NCI-H187 (cell line): ENCODE measurements at places on chromosomes 4 and X.
A peak's percentile ranks its signal among the peaks of the same experiment; 100 is the strongest.

- no peak for DNase-seq
These were observed 31.5 kb downstream of the F8 start for GRCh38 chrX:154991039-154991438.

DNA sequence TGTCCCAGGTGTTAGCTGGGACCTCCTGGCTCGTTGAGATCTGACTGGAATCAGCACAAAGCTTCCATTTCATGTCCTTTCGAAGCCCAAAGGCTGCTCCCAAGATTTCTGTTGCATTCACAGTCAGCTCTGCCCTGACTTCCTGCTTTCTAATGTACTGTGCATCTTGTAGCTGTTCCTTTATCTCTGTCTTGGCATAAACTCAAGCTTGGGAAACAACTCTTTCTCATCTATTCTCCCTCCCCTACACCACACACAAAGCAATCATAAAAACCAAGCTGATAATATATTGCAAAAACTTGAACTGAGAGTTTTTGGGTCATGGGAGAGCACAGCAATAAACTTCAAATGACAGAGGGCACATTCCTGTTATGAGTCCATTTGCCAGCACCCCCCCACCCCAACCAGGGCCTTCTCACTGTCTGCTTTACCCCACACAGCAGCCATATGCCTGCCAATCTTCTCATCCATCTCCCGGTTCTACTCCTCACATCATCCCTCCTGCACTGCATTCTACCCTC lies 76.3 kb downstream of the SYNPO2 start:
- DNase-seq, result no peak

- peak; percentile 7 for DNase-seq
These were observed 52.7 kb downstream of the ADGRA3 start for GRCh38 chr4:22463179-22463578.

- no peak for DNase-seq
These were observed 45.6 kb downstream of the RAP2C start for GRCh38 chrX:132173647-132174046.

DNA sequence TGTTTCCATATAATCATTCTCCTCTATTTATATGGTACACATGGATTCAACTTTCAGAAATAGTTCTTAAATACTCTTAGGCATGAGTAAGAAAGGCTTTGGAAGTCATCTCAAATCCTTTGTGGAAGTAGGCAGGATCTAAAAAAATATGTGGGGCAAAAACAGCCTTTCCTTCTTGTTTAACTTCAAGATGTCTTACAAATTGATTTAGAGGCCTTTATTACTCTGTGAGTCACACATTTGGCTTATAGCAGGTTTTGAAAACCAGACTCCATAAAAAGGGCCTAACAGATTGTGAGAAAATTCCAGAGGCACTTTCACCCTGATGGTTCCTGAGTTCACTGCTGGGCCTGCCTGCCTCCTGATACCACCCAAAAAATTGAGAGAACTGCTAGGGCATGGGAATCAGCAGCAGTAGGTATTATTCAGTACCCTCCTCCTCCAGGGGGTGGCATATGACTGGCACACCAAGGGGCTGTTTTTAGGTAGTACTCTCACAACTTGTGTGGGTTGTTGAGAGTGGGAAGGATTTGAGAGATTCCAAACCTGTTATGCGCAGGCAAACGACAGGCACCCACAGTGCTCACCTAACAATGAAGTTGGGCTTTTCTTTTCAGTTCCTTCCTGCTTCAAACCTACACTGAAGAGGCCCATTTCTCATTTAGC lies 162.7 kb upstream of the MBNL3 start:
- no peak for DNase-seq

DNA sequence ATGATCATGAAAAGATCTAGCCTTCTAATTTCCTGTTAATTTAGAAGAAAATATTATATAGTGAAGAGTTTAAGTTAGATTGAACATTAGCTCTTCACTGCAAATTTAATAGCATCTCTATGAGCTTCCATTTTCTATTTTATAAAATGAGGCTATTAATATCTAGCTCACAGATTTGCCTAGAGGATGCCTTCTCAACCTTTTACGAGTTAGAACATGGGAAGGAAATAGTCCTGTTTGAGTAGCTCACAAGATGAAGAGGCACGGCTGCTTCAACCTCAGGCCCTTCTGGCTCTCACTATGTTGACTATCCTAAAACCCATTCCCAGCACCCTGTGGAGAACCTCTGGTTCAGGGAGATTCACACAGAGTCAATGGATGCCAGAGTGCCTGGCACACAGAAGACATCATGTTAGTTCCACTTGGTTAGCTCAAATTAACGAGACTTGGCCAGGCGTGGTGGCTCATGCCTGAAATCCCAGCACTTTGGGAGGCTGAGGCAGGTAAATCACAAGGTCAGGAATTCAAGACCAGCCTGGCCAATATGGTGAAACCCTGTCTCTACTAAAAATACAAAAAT lies 97.9 kb upstream of the GUCY1A1 start:
- no peak for DNase-seq

DNA sequence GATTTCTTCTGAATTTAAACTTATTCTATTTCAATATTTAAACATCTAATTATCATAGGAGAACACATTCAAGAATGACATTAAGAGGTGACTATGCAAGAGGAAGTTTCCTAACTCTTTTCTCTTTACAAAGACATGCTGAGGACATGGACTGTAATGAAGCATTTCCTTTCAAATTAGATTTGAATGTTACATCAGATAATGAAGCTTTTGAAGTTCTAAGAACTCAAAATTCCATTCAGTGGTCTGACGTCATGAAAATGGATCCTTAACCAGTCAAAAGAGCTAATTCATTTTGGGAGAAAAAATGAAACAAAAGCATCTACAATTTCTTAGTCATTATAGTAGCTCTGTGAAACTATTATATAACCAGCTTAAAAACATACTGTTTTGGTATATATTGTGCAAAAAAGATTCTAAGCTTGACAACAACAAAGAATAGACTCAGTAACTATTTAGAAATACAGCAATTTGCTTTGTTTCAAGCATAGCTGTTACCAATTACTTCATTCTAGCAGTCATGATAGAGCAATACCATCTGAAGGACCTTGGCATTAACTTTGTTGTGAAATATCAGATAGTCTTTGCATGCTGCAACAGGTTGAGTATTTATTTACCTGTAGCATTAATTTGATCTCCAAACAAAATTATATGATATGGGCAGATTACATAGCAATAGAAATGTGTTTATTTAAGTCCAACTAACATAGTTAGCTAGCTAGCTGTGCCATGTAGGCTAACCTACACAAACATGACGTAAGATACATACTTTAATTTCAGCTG lies 13.7 kb upstream of the DTHD1 start:
- no peak for DNase-seq

DNA sequence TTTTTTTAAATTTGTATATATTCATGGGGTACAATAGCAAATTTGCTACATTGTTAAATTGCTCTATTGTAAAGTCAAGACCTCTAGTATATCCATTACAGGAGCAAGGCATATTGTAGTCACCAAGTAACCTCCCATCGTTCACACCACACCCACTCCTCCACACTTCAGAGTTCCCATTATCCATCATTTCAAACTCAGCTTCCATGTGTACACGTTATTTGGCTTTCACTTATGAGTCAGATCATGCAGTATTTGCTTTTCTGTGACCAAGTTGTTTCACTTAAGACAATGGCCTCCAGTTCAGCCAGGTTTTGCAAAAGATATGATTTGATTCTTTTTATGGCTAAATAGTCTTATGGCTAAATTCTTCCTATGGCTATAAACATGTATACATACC lies 2614.2 kb downstream of the PCDH7 start:
- DNase-seq, result no peak

DNA sequence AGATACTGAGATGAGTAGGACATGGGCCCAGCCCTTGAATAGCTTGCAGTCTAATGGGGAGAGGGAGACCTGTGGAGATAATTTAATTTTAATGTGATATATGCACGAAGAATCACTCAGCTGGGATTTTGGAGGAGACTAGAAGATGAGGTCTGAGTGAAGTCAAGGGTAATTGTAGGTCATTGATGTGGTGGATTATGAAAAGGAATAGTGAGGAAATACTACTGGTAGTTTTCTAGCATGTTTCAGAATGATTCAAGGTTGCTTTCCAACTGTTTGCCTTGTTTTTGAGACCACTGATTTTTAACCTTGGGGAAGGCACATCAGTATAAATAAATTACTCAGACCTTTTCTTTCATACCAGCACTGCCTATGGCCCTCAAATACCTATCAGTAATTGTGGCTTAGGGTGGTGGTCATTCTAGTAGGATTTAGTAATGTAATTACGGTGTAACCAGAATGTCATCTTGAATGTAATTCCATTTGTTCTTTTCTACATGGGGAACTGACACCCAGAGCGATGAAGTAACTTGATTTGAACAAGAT lies 25.6 kb downstream of the PTTG2 start:
- DNase-seq, result no peak

DNA sequence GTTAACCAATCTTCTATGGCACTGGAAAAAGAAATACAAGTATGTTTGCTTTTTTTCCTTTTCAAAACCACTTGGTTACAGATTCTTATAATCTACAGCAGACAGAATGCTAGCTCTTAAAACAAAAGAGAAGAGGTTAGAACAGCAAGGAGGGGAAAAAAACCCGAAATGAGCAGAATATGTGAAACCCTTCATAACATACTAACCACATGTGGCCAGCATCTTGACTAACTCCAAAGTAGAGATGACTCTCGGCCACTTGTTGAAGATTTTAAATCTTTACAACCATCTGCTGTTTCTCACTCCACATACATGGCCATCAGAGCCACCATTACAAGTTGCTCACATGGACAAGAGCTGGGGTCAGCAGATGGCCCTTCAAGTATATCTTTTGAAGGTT lies 100.3 kb downstream of the PAPSS1 start:
- no peak for DNase-seq

DNA sequence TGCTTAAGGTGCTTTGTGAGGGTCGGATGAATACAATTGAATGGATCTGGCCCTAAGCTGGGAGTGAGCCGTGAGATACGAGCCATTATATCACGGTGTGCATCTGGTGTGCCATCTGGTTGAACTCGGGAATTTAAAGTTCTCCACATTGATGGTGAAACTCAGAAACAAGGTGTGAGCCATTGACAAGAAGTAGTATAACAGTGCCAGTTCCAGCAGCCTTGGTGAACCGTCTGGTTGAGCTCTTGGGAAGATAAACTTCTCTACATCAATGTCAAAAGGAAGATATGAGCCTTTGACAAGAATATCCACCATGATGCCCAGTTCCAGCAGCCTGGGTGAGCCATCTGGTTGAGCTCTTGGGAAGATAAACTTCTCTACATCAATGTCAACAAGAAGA lies 5.0 kb upstream of the CSF2RA start:
- DNase-seq, result no peak

- no peak for DNase-seq
These were observed 72.6 kb downstream of the TMEM131L start for GRCh38 chr4:153538487-153539357.

GRCh38 chrX:111470681-111471403 lies 40.6 kb upstream of the SERTM2 start:
- no peak for DNase-seq

DNA sequence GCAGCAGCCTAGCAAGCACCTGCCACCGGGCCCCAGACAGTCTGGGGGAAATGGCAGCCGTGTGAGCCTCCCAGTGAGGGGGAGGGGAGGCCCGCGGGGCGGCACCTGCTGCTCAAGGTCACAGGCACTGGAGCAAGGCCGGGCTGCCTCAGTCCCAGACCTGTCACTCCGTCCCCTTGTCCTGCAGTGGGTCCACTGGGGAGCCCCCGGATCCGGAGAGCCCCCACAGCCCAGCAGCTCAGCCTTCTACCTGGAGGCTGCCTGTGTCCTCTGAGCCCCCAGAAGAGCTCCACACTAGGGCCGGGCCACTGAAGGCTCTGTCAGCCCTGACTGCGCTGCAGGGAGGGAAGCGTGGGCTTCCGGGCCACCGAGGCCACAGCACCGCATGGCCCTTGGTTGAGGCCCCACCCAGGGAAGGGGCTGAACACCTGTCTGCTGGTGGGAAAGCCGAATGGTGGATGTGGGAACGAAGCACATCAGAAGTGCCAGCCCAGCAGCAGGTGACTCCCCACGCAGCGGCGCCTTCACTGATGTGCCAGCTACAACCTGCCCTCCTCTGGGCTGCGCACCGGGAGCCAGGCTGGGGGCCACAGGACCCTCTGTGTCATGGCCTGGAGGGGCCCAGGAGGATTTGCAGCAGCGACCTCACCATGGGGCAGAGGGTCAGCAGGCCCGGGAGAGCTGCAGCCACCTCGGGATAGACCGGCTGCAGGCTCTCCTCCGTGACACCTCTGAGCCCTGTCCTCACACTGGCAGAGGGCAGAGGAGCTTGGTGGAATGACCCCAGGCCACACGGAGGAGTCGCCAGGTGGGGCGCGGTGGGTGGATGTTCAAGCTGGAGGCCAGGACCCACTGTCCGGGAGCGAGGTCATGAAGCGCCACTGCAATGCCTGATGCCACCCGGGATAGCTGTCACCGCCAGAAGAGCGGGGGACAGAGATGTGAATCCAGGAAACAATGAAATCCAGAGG lies 35.0 kb upstream of the MXD4 start:
- DNase-seq, result peak; percentile 82

DNA sequence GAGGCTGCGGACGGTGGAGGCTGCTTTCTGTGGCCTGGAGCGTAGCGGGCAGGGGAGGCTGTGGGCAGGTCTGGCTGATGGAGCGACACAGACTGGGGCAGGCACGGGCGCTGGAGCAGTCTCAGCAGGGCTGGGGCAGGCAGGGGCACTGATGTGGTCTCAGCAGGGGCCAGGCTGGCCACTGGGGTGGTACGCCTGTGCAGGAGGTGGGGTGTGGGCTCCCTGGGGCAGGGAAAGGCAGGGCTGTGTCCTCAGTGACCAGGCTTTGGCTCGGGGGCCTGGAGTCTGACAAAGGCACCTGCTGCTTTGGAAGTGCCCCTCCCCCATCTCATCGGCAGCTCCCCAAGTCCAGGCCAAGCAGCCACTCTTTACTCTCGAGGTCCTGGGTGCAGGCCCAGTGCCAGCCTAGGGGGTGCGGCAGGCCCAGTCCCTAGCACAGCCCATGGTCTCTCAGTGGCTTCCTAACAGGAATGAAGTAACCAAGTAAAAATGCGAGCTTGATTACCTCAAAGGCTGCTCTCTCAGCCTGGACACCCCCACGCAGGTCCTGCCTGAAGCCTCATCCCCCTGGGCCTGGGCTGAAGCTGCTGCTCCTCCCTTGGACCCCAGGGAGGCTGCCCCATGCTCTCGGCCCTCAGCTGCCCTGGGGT lies 55.5 kb downstream of the ADRA2C start:
- no peak for DNase-seq

GRCh38 chrX:24235084-24235710 lies 78.7 kb downstream of the SUPT20HL2 start:
- no peak for DNase-seq

GRCh38 chr4:92497141-92497540 lies 193.4 kb downstream of the GRID2 start:
- no peak for DNase-seq

DNA sequence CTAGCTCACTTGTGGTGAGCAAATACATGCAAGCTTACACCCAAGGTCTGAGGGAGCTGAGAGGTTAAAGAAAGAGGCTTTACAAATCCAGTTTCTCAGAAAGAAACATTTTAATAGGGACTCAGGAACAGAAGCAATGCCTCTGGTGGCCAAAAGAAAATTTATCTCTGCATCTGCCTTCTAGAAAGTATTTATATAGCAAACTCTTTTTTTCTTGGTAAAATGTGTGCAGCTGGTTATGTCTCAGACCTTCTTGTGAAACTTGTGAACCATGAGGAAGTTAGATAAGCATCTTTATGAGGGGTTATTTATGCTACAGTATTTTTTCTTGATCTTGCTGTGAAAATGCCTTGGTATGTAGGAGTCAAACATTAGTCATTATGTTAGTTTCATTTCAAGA lies 48.5 kb upstream of the CYSLTR1 start:
- no peak for DNase-seq
